ENCODE measurements at places on chromosomes 7 and 10.

DNA sequence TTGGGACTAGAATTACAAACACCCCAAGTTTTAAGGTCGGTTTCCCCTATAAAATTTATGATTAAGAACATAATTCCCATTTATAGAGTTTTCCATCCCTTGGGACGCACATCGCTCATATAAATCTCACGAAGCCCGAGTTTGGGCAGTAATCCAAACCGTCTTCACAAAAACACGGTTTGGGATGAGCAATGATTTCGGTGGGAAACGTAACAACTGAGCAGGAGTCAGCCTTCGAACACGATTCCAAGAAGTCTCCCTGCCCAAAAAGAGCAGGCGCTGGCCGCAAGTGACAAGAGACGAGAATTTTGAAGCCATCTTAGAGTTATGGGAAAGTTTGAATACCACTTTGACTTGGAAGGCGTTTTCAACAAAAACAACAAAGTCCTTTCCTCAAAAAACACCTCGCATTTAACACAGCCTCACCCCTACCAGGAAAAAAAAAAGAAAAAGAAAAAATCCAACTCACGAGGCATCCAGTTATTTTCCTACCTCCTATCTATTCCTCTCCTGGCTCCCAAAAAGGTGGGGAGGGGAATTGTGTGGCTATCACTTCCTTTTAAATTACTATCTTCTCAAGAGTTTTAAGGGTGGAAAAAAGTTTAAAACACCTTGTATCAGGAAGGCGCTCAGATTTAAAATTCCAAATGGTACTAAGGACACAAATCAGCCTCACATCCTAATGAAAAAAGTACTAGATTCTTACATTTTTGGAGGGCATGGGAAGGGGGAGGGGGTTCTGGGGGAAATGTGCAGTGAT, 1.6 kb downstream of the SEPHS1 start:
- DNase-seq: no peak

GRCh38 chr7:121126801-121127534, 138.5 kb downstream of the CPED1 start:
- DNase-seq: no peak

GRCh38 chr10:86288695-86289576, 77.7 kb downstream of the GRID1 start:
- DNase-seq: no peak

- no peak for DNase-seq
Measured at GRCh38 chr7:130149281-130150139, 55.7 kb downstream of the TMEM209 start.

- no peak for DNase-seq
Measured at GRCh38 chr7:28539289-28539981, 127.1 kb downstream of the CREB5 start.

DNA sequence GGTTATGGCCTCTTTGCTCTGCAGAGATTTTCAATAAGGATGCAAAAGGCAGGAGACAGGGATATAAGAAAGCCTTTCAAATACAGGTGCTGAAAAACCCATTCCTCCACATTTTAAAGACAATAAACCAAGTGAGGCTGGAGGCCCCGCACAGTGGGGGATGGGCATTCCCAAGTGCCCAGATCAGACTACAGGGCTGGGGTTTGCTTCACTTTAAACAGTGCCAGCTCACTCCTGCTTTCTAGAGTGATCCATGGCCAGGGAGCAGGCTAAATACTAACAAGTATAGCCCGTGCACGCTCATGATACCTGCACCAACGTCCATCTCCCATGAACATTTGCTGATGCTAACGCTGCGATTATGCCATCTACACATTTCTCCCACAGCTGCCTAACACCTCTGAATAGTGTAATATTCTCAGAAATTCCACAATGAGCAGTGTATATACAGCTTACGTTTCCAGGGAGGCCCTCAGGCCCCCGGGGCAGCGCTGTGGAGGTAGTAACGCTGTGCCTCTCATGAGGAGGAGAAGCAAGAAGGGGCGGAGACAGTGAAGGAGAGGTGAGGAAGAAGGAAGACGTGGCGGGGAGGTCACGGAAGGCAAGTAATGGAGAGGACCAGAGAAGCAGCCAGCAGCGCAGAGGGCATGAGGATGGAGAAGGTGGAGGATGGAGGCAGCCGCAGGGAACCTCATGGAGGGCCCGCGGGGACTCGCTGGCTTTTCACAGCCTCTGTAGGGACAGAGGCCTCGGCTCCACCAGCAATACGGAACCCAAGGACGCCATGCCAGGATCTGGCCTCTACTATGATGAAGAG, 141.7 kb downstream of the USP6NL start:
- no peak for DNase-seq

GRCh38 chr10:70458329-70459060, 17.0 kb upstream of the NODAL start:
- no peak for DNase-seq

DNA sequence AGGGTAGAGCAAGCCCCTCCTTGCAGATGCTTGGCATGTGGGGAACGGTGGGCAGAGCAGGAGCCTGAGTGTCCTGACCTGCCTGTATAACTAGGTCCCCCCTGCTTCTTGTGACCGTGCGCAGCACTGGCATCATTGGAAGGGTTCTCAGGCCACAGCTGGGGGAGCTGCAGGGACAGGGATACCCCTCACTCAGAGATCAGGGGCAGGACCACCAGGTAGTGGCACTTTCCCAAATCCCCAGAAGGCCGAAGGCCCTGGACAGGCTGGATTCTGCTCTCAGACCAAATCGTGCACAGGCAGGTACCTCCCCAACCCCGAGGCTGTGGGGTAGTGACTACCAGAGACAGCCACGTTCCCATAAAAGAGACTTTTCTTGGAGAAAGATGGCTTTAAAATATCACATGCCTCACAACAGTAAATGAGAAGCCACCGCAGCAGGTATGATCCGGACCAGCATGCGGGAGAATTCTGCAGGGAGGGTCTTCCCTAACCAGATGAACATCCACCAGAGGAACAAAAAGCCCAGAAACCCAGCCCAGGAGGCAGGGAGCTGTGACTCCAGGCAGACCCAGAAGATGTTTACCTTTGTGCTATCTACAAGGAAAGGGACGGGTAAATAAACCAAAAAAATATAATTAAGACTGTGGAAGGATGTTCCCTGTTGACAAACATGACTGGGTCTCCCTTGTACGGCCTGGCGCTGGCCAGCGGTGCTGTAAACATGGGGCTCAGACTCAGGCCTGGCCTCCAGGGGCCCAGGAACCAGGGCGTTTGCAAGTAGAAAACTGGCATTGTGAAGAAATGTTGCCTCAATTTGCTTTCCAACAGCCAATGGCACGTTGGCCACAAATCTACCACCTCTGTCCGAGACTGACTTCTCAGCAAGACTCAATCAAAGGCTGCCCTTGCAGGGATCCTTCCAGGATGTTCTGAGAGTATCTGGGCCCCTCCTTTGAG, 180.0 kb downstream of the TNS3 start:
- no peak for DNase-seq

DNA sequence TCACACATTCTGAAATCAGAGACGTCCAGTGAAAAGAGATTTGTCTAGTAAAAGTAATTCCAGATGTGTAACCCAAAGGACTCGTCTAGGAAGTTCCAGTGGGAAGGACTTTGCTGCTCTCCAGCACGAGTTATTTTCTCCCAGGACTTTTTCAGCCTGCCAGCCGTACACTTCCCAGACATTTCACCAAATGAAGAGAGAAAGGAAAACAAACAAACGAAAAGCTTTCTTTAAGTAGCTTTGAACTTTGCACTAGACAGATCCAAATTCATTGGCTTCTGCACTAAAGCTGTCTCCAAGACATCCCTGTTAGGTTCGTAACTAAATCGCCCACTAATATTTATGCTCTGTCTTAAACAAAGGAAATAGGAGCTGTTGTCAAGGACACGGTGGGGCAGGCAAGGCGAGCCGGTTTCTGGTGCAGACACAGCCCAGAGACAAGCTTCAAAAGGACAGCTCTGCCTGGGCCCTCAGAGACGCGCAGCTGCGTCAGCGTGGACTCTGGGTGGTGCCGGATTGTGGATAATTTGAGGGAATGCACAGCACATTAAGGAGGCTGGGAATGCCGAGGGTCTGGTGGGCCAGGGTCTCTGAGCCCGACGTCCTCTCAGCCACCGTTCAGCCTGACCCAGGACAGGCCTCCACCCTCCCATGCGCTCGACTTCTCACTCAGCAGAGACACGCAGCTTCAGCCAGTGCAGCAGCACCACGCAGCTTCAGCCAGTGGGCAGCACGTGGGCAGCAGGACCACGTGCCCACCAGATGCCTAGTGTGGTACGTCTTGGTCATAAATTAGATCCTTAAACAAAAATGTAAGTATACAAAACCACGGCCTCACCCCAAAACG, 64.1 kb upstream of the INSIG1 start:
- no peak for DNase-seq

GRCh38 chr7:33836797-33837355, 68.5 kb upstream of the BMPER start:
- no peak for DNase-seq

- DNase-seq: no peak
Measured at GRCh38 chr10:127356360-127356759, 160.0 kb upstream of the INSYN2A start.

Data from activated CD4-positive, CD25-positive, alpha-beta regulatory T cell treated with anti-CD3 and anti-CD28 coated beads, Interleukin-2, amount 50 U/mL, for 72 hours (primary cell).